ENCODE measurements at places on chromosomes 13 and 19. TPM values are rescaled to one million over a fixed set of nuclear protein-coding genes. Genes with fewer than 3 reads are reported as not detected.

DNA sequence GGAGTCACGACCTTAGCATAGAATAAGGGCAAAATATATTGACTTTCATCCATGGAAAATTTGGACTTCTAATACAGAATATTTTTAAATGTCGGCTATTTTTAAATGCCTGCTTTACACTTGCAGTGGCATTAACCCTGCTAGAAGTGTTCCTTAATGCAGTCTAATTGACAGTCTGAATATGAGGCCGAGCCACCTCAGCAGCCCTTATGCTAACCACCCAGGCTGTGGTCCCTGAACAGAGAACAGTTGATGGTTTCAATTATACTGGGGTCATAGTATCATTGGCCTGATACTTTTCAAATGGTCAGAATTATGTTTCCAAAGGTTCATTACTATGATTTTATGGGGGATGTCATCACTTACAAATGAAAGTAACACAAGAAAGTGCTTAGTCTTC lies 764.7 kb upstream of the SLITRK1 start:
- H3K4me3 ChIP-seq, result no peak overlapping the region
- no peak overlapping the region for H3K27ac ChIP-seq
- DNase-seq, result no peak
- no peaks in the 10 kb centered on the region for H3K36me3 ChIP-seq

The LRFN3 gene
- total RNA-seq, result 15.5 TPM

GRCh38 chr13:100197591-100198365 lies 108.9 kb downstream of the PCCA start:
- no peaks in the 10 kb centered on the region for H3K4me1 ChIP-seq
- no peak overlapping the region for H3K27ac ChIP-seq
- no peak for DNase-seq

- H3K4me1 ChIP-seq, result peaks cover 54% of the 10 kb centered on the region
- DNase-seq, result peak; percentile 56
These were observed 2.9 kb downstream of the LDLR start for GRCh38 chr19:11092181-11092538.

DNA sequence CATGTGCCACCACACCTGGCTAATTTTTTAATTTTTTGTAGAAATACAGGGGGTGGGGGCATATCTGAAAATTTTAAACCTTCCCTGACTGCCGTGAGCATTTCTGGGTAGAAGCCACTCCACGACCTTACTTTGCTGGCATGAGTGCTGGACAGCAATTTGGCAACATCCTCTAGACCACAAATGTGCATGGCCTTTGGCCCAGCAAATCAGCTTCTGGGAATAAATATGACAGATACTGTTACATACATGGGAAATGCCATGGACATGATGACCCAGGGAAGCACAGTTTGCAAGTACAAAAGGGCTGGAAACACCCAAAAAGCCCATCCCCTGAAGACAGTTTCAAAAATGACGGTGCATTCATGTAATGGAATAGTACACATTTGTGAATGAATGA lies 3.2 kb upstream of the PVR start:
- H3K4me3 ChIP-seq, result no peak overlapping the region
- no peak overlapping the region for H3K27ac ChIP-seq
- no peaks in the 10 kb centered on the region for H3K27me3 ChIP-seq

The ZNF729 gene
- not detected for total RNA-seq

GRCh38 chr19:11868188-11868587 lies 19.4 kb upstream of the ZNF69 start:
- H3K36me3 ChIP-seq, result peaks cover 3% of the 10 kb centered on the region
- no peak overlapping the region for H3K4me3 ChIP-seq
- no peak overlapping the region for H3K27ac ChIP-seq
- no peaks in the 10 kb centered on the region for H3K27me3 ChIP-seq
- no peaks in the 10 kb centered on the region for H3K4me1 ChIP-seq

- no peak for DNase-seq
- no peaks in the 10 kb centered on the region for H3K27me3 ChIP-seq
- no peak overlapping the region for H3K27ac ChIP-seq
- no peaks in the 10 kb centered on the region for H3K36me3 ChIP-seq
- H3K4me1 ChIP-seq, result no peaks in the 10 kb centered on the region
- no peak overlapping the region for H3K4me3 ChIP-seq
These were observed 72.5 kb upstream of the KCTD15 start for GRCh38 chr19:33724021-33724720.

The DNAAF3 gene
- 4.2 TPM for total RNA-seq

DNA sequence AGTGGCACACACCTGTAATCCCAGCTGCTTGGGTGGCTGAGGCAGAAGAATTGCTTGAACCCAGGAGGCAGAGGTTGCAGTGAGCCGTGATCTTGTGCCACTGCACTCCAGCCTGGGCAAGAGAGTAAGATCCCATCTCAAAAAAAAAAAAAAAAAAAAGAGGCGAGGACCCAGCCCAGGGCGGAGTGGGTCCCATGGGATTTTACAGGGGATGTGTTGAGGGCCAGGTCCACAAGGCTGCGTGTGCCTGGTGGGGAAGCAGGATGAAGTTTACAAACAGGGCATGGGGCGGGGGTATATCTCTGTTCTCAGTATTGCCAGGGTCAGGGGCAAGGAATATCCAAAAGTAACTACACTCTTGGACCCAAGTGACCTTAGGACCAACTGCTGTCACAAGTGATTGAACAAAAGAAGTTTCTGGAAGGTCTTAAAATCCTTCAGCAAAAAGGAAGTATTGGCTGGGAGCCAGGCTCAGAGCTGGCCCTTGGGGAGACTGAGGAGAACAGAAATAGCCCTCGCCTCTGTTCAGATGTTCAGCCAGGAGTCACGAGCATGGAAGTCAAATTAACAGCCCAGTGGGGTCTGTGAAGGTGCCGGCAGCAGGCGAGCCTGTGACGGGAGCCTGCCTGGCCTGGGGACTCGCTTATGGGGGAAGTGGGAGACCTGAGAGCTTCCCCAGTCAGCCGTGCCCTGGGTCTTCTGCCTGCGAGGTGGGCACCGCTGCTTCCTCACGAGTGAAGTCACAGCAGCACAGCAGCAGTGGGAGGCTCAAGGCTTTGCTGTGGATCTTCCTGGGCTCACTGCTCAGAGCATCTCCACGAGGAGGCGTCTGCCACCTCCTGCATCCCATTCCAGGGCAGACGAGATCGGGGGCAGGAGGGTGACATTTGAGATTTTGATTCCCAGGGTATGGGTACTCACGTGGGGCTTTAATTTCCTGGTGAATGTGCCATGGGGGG lies 6.4 kb downstream of the MYO9B start:
- no peak overlapping the region for H3K4me3 ChIP-seq
- DNase-seq, result no peak
- H3K4me1 ChIP-seq, result peaks cover 4% of the 10 kb centered on the region
- no peaks in the 10 kb centered on the region for H3K36me3 ChIP-seq

GRCh38 chr19:30450835-30451321 lies 78.7 kb downstream of the ZNF536 start:
- peak overlapping the region; percentile 28 for H3K4me3 ChIP-seq
- peaks cover 43% of the 10 kb centered on the region for H3K4me1 ChIP-seq
- no peak for DNase-seq
- H3K36me3 ChIP-seq, result no peaks in the 10 kb centered on the region
- H3K27ac ChIP-seq, result peak overlapping the region; percentile 69

GRCh38 chr19:50723735-50724521 lies 764 bp downstream of the CLEC11A start:
- H3K27me3 ChIP-seq, result no peaks in the 10 kb centered on the region
- peak overlapping the region; percentile 75 for H3K27ac ChIP-seq
- no peak for DNase-seq
- H3K4me3 ChIP-seq, result peak overlapping the region; percentile 61
- peaks cover 10% of the 10 kb centered on the region for H3K36me3 ChIP-seq
- peaks cover 71% of the 10 kb centered on the region for H3K4me1 ChIP-seq

DNA sequence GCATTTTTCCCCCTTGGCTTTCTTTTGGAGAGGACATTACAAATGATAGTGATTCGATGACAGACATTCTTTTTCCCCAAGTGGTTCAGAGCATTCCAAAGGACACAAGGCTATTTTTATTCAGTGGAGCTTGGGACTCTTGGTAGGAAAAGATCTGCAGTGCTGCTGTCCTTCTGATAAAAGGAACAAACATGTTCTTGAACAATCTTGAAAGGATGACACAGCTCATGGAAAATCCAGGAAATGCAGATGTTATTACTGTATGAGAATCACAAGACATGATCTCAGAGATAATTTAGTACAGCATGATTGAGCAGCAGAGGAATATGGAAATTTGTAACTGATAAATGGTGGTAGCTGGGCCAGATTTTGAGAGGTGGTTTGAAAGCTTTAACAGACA lies 96.2 kb upstream of the RFC3 start:
- DNase-seq, result no peak
- H3K27me3 ChIP-seq, result no peaks in the 10 kb centered on the region
- no peak overlapping the region for H3K4me3 ChIP-seq

DNA sequence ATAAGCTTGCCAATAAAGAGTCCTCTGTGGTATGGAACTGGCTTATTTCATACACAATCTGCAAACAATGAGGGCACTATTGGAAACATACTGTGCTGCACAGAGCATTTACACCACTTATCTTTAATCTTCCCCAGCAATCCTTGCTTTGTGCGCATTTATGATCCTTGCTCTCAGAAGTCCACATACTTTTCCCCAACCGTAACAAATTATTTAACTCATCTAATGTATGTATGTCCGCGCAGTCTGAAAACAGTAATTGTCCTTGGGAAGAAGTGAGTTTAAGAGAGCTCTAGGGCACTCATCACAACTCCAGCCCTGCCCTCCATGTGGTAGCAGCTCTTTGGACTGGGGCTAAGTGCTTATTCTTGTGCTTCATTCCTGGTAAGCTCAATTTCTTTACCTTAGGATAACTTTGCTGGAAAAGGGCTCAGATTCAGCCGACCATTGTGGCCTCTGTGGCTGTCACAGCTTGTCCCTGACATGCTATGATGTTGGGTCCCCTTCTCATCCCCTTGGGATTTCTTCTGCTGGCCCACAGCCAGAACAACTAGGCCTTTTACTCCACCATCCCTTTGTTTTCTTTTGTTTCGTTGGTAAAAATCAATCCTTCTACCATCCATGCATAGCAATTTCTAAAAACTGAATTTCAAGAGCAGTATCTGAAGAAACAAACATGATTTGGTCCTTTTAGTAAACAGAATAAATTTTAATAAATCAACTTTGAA lies 152.7 kb downstream of the TNFRSF19 start:
- no peaks in the 10 kb centered on the region for H3K4me1 ChIP-seq
- H3K36me3 ChIP-seq, result no peaks in the 10 kb centered on the region

GRCh38 chr19:13848798-13849676 lies 27.9 kb upstream of the NANOS3 start:
- no peaks in the 10 kb centered on the region for H3K36me3 ChIP-seq
- no peak overlapping the region for H3K4me3 ChIP-seq
- peaks cover 40% of the 10 kb centered on the region for H3K4me1 ChIP-seq
- no peaks in the 10 kb centered on the region for H3K27me3 ChIP-seq
- no peak for DNase-seq

DNA sequence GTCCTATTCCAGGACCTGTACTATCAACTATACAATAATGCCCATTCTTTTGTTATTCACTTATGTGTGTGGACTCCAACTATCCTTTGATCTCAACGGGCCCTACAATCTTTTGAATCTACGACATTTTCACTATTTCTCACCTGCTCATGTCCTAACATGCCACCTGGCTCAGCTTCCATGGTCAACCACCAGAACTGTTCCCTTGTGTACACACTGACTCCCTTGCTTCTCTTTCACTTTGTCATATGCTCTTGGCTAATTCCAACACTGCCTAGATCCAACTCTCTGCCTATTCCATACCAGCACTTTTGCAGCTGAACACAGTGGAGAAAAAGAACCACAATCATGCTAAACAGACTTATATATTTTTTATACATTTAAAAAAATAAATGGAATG lies 53.1 kb downstream of the MICU2 start:
- DNase-seq, result no peak
- peaks cover 2% of the 10 kb centered on the region for H3K4me1 ChIP-seq
- no peak overlapping the region for H3K27ac ChIP-seq

The ACER1 gene
- total RNA-seq, result not detected

GRCh38 chr13:48488995-48489394 lies 43.9 kb downstream of the RCBTB2 start:
- DNase-seq, result no peak
- H3K4me1 ChIP-seq, result peaks cover 16% of the 10 kb centered on the region
- H3K27ac ChIP-seq, result no peak overlapping the region

The PLIN5 gene
- total RNA-seq, result 6.8 TPM

DNA sequence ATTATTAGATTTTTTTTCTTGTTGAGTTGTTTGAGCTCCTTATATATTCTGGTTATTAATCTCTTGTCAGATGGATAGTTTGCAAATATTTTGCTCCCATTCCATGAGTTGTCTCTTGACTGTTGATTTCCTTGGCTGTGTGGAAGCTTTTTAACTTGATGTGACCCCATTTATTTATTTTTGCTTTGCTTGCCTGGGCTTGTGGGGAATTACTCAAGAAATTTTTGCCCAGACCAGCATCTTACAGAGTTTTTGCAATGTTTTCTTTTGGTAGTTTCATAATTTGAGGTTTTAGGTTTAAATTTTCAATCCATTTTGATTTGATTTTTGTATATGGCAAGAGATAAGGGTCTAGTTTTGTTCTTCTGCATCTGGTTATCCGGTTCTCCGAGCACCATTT lies 124.7 kb downstream of the PCCA start:
- H3K27ac ChIP-seq, result no peak overlapping the region
- no peaks in the 10 kb centered on the region for H3K36me3 ChIP-seq
- DNase-seq, result no peak
- no peak overlapping the region for H3K4me3 ChIP-seq

The RFPL4A gene
- total RNA-seq, result not detected

The LILRB1 gene
- total RNA-seq, result not detected

The ASF1B gene
- 50.0 TPM for total RNA-seq

The CPT1C gene
- 23.3 TPM for total RNA-seq

GRCh38 chr13:77298426-77298825 lies 28.5 kb downstream of the MYCBP2 start:
- no peak for DNase-seq
- H3K36me3 ChIP-seq, result peaks cover 7% of the 10 kb centered on the region
- H3K4me3 ChIP-seq, result no peak overlapping the region
- H3K27me3 ChIP-seq, result no peaks in the 10 kb centered on the region
- H3K27ac ChIP-seq, result no peak overlapping the region
- no peaks in the 10 kb centered on the region for H3K4me1 ChIP-seq

DNA sequence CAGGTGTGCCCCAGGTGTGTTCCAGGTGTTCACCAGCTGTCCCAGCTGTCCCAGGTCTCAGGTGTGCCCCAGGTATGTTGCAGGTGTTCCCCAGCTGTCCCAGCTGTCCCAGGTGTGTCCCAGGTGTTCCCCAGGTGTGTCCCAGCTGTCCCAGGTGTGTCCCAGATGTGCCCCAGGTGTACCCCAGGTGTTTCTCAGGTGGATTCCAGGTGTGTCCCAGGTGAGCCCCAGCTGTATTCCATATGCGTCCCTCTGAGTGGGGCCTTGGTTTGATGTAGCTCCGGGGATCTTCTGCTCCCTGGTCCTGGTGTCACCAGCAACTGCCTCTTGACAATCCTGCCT lies 719 bp upstream of the GRK1 start:
- no peak for DNase-seq
- no peaks in the 10 kb centered on the region for H3K4me1 ChIP-seq
- H3K27me3 ChIP-seq, result no peaks in the 10 kb centered on the region
- H3K4me3 ChIP-seq, result no peak overlapping the region
- no peaks in the 10 kb centered on the region for H3K36me3 ChIP-seq

GRCh38 chr19:45848922-45849321 lies 14.0 kb downstream of the SYMPK start:
- H3K36me3 ChIP-seq, result peaks cover 69% of the 10 kb centered on the region
- H3K27ac ChIP-seq, result no peak overlapping the region
- DNase-seq, result no peak

The DCT gene
- not detected for total RNA-seq

Data from A673 (cell line).